ENCODE measurements at places on chromosomes 2 and 18.

DNA sequence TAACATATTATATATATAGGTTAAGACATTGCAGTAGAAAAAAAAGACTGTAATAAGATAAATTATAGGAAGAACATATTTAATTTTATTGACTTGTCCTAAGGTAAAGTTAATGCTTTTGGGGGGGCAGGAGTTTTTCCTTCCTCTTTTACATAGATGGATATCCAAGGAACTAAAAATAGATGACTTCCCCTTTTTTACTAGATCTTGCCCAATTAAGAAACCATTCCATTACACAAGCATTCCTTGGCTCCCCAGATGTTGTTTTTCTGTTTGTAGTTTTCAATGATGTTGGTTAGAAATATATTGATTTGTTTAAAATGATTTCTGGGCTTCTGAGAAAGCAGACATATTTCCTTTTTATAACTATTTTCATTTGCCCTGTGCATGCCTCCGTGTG is 22.4 kb upstream of the PMAIP1 start:
- DNase-seq: no peak

- DNase-seq: no peak
Observed at GRCh38 chr2:102010902-102011301, 19.1 kb downstream of the IL1R2 start.

DNA sequence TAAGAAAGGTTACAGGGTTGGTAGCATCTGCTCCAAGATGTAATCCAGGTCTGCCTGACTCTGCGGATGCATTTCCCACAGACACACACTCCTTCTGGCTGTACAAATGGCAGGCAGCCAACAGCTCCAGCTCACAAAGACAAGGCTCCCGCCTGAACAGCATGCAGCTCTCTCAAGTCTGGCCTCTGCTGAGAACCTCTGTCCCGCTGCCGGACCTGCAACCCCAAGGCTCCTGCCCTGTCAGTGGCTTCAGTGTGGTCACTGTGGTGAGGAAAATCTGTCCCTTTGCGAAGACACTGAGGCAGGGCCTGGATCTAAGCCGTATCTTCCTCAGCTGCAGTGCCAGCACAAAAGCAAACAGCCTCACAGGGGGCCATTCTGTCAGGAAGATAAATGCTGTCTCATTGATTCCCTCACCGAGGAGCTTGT is 469.3 kb upstream of the MEX3C start:
- DNase-seq: peak; percentile 93

DNA sequence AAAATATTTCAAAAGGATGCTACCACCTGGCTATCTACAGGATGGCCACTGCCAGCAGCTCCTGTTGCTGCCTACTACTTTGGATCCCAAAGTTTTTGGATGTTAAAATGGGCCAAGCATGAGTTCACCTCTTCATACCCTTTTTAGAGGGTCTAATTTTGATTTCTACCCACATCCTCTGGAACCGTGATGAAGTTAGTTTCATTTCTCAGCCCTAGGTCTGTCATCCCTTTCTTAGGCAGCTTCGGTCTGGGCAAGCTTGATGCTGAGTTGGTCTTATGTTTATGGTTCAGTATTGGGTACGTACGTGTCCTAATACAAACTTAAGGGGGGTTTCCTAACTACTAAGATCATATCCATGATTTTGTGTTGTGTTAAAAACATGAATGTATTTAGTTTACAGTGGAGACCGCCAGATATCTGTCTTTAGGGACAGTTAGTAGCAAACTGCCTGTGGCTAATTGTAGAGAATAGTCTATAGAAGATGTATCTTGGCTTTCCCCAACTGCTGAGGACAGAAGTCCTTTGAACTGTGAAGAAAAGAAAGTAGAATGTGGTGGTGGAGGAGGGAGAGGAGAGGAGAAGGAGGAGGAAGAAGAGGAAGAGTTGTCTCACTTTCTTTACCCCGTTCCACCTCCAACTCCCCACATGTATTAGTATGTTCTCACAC is 184.9 kb downstream of the UBE2E3 start:
- DNase-seq: no peak

DNA sequence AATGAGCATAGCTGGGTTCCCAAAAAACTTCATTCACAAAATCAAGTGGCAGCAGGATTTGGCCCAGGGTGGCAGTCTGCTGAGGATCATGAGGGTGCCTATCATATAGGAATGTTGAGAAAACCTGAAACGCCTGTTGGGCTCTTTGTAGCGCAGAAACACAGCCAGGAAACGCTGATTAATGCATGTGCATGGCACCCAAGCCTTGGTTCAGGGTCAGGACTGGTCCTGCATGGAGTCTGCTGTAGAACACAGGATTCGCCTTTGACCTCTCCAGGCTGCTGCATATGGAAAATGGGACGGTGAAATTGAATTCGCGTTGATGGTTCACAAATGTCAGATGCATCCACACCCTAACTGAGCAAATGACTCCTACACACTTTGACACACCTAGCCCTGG is 227.9 kb upstream of the COPS8 start:
- no peak for DNase-seq

DNA sequence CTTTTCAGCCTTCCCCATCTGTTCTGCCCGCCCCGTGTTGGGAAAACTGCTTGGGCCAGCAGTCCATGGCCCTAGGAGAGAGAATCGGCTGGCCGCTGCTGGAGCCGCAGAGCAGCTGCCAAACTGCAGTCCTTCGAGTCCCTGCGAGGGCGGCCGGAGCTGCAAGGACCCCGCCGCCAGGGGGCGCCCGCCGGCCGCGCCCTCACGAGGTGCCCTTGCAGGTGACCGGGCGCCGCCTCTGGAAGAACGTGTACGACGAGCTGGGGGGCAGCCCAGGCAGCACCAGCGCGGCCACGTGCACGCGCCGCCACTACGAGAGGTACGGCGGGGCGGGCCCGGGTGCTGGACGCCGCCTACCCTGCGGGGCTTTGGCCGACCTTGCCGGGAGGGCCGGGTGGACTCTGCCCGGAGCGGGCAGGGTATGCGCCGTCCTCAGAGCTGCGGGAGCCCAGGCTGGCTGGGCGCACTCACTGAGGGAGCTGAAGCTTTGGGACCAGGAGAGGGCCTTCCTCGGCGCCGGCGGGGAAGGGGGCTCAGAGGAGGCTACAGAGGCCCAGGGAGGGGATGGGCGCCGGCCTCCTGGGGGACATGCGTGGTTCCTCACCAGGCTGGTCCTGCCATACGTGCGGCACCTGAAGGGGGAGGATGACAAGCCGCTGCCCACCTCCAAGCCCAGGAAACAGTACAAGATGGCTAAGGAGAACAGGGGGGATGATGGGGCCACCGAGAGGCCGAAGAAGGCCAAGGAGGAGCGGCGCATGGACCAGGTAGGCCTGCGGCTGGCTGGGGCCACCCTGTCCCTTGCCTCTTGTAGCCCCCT is 13.6 kb downstream of the ARID5A start:
- DNase-seq: no peak

- DNase-seq: no peak
Observed at GRCh38 chr2:190023860-190024259, 38.7 kb downstream of the MSTN start.

DNA sequence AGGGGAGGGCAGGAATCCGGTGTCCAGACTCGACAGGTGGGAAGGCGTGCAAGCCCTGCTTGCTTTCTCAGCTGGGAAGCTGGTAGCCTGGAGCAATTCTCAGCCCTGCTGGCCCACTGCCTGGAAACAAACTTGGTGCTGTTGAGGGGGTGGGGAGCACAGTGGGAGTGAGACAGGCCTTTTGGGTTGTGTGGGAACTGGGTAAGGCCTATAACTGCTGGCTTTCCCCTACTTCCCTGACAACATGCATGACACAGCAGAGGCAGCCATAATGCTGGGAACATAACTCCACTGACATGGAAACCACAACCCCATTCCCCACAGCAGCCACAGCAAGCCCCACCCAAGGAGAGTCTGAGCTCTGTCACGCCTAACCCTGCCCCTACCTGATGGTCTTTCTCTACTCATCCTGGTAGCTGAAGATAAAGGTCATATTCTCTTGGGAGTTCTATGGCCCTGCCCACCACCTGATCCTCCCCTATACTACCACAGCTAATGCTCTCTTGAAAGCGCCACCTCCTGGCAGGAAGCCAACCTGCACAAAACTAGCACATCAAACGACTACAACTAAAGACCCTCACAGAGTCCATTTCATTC is 122.9 kb upstream of the ACVR1C start:
- DNase-seq: peak; percentile 86

- no peak for DNase-seq
Observed at GRCh38 chr2:217085543-217085942, 225.7 kb upstream of the TNP1 start.

GRCh38 chr2:40190457-40190856 is 261.4 kb downstream of the SLC8A1 start:
- DNase-seq: no peak

GRCh38 chr2:138846216-138846821 is 66.1 kb upstream of the NXPH2 start:
- DNase-seq: no peak

DNA sequence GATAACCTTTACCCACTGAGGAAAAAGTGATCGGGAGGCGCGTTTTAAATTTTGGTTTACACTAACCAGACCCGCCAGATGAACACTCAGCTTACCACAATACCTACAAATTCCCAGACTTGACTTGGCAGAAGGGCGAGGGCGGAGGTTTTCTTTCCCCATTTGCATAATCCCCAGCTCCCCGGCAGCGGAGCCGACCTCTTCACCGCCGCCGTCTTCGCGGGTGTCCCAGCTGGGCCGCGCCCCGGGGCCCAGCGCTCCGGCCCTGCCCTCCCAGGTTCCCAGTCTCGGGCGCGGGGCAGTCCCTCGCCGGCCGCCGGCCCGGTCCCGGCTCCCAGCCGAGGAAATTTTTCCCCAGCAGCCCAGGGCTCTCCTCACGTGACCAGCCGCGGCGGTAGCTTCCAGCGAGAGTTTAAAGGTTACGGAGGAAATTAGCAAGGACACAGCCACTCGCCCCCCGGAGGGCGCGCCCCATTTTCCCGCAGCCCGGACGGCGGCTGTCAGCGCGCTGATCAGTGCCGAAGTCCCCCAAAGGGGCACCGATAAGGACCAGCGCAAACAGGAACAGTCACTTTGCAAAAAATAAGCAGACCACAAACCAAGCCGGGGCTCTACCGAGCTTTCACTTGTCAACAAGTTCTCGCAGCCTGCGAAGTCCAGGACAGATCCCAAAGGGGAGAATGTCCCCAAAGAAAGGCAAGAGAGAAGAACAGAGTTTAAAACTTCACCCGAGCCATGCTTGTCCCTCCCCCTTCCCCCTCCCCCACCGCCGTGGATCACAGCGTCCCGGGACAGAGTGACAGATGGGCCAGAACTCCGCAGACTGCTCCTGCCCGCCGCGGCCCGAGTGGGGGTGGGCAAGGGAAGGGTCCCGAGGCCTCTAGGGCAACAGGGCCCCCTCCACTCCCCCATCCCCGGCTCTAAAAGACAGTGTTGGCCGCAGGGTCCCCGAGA is 1.3 kb upstream of the PRKCE start:
- DNase-seq: peak; percentile 70

DNA sequence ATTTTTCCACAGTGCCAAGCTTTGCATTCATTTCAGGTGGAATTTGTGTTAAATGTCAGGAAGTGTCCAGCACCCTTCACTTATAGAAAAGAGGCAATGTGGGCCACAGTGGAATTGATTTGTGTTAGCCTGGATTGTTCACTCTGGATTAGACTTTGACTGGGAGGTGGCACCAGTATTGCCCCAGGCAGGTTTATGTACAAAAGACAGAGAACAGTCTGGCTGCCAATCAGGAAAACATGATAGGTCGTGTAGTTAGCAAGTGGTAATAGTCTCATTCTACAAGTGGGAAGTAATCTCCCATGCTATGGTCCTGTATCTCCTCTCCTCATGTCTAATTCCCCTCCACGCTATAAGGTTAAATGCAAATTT is 45.6 kb downstream of the RAB27B start:
- no peak for DNase-seq

GRCh38 chr2:183536714-183537113 is 412.5 kb downstream of the NUP35 start:
- DNase-seq: no peak

- no peak for DNase-seq
Observed at GRCh38 chr2:206940546-206940945, 1.2 kb downstream of the CPO start.

DNA sequence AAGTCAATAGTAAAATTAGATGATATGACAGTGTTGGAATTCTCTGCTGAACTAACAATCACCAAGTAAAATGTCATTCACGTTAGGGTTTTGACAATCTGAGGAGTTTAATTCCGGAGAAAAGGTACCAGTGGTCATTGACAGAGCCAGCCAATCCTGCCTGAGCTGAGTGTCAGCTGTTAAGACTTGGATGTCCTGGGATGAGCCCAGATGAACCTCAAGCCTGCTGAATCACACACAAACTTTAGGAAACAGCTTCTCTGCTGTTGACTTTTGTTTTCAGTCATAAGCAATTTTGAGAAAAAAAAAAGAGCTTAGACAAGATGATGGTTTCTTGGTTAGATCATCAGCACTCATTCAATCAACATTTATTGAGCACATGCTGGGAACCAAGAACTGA is 600.0 kb upstream of the SLC39A10 start:
- DNase-seq: no peak

GRCh38 chr2:120246546-120247300 is 5.9 kb upstream of the RALB start:
- DNase-seq: no peak

Measured in posterior cingulate gyrus (tissue), 11 donors.